Bronchus fibroblast of lung (primary cell): ENCODE measurements at places on chromosomes 7 and 10. TPM values are rescaled to one million over a fixed set of nuclear protein-coding genes. Genes with fewer than 3 reads are reported as not detected.

The TMEM176B gene
- 0.30 TPM in 1 of 2 replicates, not detected in the other for total RNA-seq

The ANKRD1 gene
- 6.5 and 6.6 TPM in 2 replicates for total RNA-seq

The POT1 gene
- total RNA-seq = 9.7 and 15.3 TPM in 2 replicates

The SCIN gene
- total RNA-seq = not detected in 2 replicates

The NME8 gene
- total RNA-seq = not detected in 2 replicates

The SERPINE1 gene
- 1,155 and 1,164 TPM in 2 replicates for total RNA-seq

The LBX1 gene
- total RNA-seq = under 0.01 TPM in 1 of 2 replicates, not detected in the other
